ENCODE measurements at places on chromosomes 5 and 9. TPM values are rescaled to one million over a fixed set of nuclear protein-coding genes. Genes with fewer than 3 reads are reported as not detected.
A peak's percentile ranks its signal among the peaks of the same experiment; 100 is the strongest.

DNA sequence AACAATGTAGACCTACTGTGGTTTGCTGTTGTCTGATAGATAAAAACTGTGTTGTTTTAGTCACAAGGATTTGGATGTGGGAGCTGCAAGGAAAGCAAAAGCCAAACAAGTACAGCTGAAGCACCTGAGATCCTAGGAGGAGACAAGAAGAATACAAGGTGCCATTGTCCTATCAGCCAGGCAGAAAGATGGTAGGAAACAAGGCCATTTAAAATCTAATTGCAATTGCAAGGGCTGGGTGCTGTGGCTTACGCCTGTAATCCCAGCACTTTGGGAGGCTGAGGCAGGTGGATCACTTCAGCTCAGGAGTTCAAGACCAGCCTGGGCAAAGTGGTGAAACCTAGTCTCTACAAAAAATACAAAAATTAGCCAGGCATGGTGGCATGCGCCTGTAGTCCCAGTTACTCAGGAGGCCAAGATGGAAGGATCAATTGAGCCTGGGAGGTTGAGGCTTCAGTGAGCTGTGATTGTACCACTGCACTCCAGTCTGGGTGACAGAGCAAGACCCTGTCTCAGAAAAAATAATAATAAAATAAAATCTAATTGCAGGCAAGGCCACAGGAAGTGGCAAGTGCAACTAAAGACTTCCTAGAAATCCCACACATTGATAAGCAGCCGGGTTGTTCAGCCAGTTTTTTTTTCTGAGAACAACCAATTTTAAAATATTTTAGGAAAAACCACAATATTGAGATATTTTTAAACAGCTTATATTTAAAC is 22.6 kb downstream of the DOCK8 start:
- DNase-seq: no peak

DNA sequence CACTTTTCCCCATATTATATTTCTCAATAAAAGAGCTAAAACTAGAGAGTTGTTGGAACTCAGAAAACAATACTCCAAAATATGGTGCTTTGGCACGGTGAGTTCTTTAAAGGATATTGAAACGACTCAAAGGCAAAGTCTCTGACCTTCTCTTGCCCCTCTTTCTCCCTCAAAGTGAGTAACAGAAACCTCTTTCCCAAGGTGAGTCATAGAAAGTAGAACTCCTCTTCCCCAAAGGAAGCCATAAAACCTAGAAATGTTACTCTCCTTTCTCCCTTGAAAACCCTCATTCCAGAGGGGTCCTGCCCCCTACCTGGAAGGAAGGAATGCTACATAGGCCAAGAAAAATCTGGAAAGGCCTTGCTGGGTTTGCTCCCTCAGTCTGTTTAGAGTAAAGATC is 47.5 kb downstream of the RAPGEF6 start:
- DNase-seq: no peak

Gene ECSCR
- 6.4 TPM for total RNA-seq

DNA sequence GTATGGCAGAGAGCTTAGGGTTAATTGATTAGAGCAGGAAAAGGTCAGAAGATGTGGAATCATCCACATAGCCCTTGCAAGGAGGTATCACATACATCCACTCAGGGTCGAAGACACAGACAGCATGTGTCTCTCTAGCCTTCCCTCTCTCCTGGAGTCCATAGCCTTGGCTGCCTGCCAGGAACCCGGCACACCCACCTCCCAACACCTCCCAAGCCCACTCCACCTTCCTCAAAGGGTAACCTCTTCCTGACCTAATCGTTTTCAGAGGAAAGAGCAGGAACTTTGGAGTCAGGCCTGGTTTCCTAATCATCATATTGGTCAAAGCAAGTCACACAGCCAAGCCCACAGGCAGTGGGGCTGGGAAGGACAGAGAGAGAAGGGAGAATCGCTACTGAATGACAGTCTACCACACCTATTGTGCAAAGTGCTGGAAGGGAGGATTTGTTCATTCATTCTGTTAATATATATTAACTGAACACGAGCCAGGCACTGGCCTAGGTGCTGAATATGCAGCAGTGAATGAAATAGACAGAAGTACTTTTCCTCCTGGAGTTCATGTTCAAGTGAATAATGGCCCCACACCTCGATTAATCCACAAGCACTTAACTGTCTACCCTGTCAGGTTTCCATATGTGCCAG is 107.8 kb downstream of the KCNIP1 start:
- no peak for DNase-seq

Gene TUSC1
- not detected for total RNA-seq

GRCh38 chr5:143143973-143144372 is 259.5 kb downstream of the NR3C1 start:
- DNase-seq: no peak

DNA sequence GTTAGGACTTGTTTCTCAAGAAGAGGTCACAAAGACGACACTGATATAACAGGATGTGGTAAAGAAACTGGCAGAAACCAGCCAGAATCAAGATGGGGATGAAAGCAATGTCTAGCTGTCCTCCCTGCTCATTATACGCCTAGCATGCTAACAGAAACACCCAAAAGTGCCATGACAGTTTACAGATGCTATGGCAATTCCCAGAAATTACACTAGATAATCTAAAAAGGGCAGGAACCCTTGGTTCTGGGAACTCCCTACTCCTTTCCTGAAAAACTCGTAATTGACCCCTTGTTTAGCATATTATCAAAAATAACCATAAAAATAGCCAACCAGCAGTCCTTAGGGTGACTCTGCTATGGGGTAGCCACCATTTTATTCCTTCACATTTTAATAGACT is 10.9 kb upstream of the MRPS30 start:
- no peak for DNase-seq

Gene LTC4S
- total RNA-seq: 5.1 TPM

Gene KIF4B
- total RNA-seq: 0.03 TPM

- no peak for DNase-seq
Observed at GRCh38 chr5:83283761-83284160, 187.8 kb upstream of the VCAN start.

DNA sequence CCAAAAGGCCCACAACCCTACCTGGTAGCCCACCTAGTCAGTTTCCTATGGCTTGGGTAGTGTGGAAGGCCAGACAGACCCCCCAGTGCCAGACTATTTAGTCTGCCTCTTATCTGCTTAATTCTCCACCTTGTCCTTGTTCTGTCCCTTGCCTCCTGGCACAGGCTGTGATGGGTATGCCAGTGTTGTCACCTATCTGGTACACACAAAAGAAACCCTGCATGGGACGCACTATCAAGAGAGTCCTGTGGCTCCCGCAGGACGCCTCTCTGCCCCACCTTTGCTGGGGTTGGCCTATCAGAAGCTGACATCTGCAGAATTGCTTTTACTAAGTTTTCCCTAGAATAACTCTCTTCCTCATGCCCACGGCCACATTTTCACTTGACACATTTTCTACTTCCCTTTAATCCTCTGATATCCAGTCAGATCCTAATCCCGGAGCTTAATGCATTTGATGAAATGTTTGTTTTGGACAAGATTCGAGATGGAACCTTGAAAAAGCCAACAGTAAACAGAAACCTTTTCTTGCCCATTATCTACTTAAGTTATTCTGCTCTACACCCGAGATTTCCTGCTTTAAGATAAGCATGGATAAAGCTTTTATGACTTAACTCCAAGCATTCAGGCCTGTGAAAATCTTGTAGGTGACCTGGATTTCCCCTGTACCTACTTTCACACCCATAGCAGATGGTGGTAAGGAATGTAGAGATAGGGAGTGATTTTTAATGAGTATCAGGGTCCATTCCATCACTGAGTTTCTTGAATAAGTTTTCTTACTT is 468.5 kb downstream of the ZNF608 start:
- no peak for DNase-seq

GRCh38 chr5:159244163-159244562 is 18.9 kb upstream of the UBLCP1 start:
- DNase-seq: no peak

Gene UBE2QL1
- total RNA-seq: 0.52 TPM

Gene ENC1
- total RNA-seq: 31.9 TPM

DNA sequence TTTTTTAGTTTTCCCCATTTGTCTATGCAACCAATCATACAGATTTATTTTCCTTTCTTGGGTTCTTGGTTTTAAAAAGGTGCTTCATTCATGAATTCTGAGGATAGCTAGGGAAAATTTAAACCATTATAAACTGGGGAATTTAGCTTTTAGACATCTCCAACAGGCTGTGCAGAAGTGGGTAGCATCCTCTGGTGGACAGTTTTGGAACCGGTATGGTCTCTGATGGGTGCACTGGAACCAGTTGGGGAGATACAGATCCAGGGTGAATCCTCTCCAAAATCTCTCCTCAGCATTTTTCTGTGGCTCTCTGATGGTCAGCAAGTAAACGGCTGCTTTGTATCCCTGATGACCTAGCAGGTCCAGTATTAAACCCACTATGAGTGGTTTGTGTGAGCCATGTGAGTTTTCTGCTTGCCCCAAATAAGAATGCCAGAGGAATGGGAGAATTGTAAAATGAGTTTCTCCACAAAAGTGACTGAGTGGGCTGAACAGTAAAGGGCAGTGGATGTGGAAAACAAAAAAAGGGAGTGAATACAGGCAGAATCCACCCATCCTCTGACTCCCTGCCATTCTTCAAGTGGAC is 9.1 kb upstream of the DNAJC25 start:
- DNase-seq: peak; percentile 69

DNA sequence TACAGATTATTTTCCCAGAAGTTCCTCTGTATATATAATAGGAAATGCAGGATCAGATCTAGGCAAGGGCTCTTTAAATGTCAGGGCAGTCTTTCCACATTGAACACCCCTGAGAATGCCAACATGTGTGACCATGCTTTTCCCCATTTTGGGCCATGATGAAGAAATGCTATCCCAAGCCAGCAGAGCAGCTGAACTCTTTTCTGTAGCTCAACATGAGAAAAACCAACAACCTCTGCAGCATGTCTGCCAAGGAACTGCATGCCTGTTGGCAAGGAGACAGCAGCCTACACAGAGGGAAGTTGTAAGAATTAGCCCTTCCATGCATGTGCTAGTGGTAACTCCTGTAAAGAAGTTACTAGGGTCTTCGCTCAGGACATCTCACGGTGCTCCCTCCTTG is 9.5 kb upstream of the IFNK start:
- DNase-seq: no peak

GRCh38 chr5:31758803-31759425 is 120.0 kb downstream of the PDZD2 start:
- no peak for DNase-seq

GRCh38 chr9:27672718-27673117 is 99.4 kb upstream of the C9orf72 start:
- DNase-seq: no peak

Gene IFNA2
- total RNA-seq: not detected

GRCh38 chr5:145157841-145158240 is 677.3 kb downstream of the PRELID2 start:
- DNase-seq: no peak

DNA sequence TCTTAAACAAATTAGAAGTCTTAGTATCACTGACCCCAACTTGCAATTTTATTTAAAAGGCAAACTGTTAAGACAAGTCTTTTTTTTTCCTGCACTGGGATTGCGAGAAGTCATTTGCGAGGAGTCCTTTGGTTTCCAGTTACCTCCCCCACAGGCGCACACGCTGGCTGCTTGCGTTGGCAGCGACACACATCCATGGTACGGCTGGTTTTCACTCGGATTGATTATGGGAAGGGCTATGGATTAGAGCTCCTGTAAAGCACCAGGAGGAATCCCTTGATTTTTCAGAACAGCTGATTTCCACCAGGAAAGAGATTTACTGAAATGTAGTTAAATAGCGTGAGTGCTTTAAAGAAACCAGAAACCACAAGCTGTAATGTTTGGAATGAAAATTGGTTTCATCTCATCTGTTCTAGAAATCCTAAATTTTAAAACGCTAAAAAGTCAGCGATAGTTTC is 737 bp downstream of the SLC1A3 start:
- DNase-seq: no peak

- DNase-seq: peak; percentile 50
Observed at GRCh38 chr9:32550150-32550561, 2.0 kb upstream of the SMIM27 start.

Gene GRK6
- total RNA-seq: 66.8 TPM

- DNase-seq: no peak
Observed at GRCh38 chr5:138849439-138849838, 25.7 kb downstream of the LRRTM2 start.
